ENCODE measurements at places on chromosomes 6 and 20.

GRCh38 chr20:31872406-31872805, 2.0 kb downstream of the TTLL9 start:
- DNase-seq, result no peak

- no peak for DNase-seq
Measured at GRCh38 chr20:46809706-46810360, 84.8 kb upstream of the EYA2 start.

- peak; percentile 66 for DNase-seq
Measured at GRCh38 chr6:16179970-16180431, 51.1 kb downstream of the MYLIP start.

DNA sequence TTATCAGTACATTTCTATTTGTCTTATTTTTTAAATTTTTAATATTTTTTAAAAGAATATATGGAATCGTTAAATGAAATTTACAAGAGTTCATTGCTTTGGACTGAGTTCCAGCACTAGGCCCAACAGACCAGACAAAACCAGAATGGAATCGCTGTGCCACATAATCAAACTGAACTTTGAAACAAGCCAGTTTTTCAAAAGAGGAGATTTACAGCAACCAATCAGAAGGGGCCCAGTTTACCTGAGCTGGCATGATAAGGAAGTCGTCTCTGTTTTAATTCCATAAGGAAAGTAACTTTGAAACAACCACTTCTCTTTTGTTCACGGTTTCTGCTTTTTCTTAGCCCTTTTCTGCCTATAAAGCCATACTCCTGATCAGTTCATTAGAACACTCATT, 293.6 kb upstream of the FLRT3 start:
- DNase-seq, result no peak
